ENCODE measurements at places on chromosomes 4 and X.

DNA sequence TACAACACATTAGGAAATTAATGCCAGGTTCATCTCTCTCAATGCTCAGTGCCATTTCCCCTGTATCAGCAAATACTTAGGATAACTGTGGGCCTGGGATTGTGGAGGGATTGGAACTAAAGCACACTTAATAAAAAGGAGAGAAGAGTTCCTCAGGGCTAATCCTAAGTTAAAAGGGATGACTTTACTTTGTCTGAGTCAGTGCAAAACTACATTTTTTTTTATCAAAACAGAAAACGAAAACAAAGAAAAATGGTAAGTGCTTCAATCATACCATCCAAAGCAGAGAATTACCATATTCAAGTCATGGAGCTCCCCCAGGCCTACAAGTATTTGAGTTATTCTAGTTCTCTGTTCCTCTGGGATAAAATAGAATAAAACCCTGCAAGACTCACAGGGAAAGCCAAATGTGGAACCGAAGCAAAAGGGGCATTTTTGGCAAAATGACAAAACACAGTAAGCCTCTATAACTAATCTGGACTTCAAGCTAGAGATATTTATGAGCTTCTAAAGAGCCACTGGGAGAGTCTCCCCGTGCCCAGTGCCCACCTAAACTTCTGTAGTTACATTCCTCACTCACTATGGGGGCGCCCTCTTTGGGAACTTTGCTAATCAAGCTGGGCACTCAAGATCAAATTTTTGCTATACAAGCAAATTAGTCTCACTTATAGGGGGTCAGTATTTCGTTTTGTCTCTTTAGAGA, 53.4 kb downstream of the PALLD start:
- no peak for DNase-seq

GRCh38 chr4:7584098-7584497, 149.4 kb upstream of the PSAPL1 start:
- DNase-seq: no peak

DNA sequence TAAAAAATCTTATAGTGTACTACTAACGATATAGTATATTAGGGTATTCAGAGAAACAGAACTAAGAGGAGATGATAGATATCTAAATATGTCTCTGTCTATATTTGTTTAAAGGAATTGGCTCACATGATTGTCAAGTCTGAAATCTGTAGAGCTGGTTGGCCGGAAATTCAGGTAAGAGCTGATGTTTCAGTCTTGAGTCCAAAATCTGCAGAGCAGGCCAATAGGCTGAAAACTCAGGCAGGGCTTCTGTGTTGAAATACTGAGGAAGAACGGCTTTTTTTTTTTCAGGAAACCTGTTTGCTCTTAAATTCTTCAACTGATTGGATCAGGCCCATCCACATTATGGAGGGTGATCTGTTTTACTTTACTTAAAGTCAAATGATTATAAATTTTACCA, 31.7 kb downstream of the PGRMC2 start:
- DNase-seq: no peak

GRCh38 chrX:153704021-153704526, 16.3 kb downstream of the SLC6A8 start:
- no peak for DNase-seq

- DNase-seq: no peak
Measured at GRCh38 chr4:184681916-184682315, 32.4 kb downstream of the PRIMPOL start.

GRCh38 chrX:39261446-39262147, 460.3 kb downstream of the MID1IP1 start:
- DNase-seq: no peak

- no peak for DNase-seq
Measured at GRCh38 chrX:73812256-73812655, 249.3 kb downstream of the CHIC1 start.

- no peak for DNase-seq
Measured at GRCh38 chr4:27318740-27319139, 458.1 kb downstream of the STIM2 start.

DNA sequence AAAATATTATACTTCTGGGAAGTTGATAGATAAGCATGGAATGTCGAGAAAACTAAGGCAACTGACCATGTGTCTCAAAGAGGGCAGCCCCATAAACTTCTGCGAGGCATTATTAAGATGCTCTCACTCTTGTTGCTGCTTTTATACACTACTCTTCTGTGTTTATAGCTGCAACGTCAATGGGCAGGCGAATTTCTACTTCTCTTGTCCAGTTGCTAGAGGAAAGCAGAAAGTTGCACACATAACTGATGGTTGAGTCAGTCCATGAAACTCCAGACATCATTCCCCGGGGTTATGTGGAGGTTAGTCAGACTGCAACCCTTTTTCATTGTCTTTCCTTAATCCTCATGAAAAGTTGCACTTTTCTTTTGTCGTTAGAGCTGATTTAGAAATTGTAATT, 39.8 kb downstream of the VCX3B start:
- DNase-seq: peak; percentile 29

DNA sequence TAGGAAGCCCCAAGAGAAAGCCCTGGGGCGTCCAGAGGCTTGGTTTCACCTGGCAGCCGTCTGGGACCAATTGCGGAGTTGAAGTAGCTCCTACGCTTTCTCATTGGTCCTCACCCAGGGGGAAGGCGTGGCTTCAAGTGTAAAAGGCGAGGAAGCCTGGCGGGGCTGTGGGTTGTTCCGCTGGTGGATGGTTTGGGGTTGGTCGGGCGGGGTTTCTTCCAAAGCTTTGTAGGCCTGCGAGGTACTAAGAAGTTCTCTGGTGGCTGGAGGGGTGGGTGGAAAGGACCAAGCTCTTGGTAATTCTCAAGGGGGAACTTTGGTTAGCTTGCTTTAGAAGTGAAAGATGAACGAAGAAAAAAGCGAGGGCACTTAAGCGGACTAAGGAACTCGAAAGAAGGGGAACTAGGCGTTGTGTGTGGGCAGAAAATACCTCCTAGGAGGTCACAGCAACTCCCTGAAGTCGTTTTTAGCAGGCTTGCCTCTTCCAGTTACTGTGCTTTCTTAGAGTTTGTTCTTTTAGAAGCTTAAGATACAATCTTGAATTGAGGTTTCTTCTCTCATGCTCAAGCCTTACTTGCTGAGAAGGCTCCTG, 36.6 kb downstream of the CCNG2 start:
- DNase-seq: no peak

GRCh38 chr4:77501851-77502250, 103.8 kb upstream of the CXCL13 start:
- no peak for DNase-seq

DNA sequence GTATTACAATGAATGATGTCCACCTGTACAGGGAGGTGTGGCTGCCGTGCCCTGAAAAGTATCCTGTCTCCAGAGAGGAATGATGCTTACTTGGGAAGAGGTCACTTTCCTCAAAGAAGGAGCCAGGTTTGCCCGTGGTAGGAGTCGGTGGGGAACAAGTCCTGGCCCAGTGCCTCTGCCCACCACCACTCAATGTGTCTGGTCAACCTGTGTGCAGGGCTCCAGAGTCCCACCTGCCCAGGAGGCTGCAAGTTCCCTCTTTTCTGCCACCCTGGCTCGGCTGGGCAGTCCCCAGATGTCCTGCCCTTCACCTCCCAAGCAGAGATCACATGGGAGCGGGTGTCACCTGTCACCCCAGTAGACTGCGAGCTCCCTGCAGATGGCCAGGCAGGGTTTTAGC, 75.4 kb upstream of the C4orf50 start:
- no peak for DNase-seq

DNA sequence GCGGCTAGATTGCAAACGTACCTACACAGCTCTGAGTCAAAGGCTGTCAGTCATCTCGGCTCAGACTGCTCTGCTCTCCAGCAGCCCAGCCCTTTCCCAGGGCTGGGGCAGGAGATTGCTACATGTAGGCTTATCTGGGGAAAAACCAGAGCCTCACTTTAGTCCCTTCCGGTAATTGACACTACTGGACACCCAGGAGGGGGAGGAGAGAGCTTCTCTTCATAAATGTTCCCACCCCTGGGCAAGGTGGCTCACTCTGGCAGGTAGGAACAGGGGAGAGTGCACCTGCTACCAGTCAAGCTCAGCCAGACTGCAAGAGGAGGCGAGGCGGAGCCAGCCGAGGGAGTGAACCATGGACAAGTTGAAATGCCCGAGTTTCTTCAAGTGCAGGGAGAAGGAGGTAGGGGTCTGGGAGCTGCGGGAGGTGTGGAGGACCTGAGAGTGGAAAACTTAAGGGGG, at the start of gene SLC6A14:
SLC6A14 (plus strand) TSS at position 249 of the 459 bp plus-strand sequence; CDS start at position 353, 104 bp downstream.
- peak; percentile 53 for DNase-seq

GRCh38 chr4:102585329-102585728, 84.2 kb downstream of the NFKB1 start:
- DNase-seq: no peak

DNA sequence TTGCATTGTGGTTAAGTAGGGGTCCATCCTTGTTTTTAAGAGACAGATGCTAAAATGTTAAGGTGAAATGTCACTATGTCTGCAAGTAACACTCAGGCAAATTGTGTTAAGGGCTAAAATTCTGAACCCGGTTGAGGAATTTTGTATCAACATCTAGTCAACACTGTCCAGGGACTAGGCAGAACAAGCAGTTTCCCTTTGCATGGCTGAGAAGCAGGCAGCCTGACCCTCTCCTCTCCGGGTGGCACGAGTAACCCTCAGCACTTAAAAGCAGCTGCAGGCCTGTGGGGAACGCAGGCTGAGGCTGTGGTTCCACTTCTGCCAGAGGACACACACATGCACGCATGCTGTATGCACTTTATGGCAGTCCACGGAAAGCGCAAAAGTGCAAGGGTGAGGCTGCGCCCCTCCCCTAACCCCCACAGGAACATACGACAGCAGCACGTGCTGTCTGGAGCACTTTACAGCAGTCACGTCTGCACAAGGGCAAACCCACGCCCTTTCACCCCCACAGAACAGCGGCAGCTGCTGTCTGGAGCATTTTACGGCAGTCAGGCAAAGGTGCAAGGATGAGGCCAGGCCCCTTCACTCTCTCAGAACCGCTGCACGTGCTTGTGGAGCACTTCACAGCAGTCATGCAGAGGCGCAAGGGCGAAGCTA, 619 bp upstream of the MPC1L start:
- DNase-seq: no peak

- peak; percentile 47 for DNase-seq
Measured at GRCh38 chrX:10288373-10288975, 131.7 kb downstream of the CLCN4 start.

GRCh38 chr4:85476381-85476780, 1.4 kb downstream of the ARHGAP24 start:
- DNase-seq: no peak

DNA sequence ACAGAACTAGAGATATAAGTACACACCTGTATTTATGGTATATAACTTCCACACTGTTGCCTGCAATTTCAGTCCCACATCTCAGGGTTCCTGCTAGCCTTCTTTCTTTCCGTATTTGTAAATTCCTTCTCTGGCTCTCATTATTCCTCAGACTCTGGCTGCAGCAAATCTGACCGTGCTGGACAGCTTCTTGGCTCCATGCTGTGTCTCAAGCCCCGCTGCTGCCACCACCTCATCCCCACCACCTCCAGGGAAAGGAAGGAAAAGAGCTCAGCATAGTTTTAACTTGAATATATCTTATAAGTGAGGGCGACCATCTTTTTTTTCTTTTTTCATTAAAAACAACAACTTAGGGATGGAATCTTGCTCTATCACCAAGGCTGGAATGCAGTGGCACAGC, 155.6 kb upstream of the CXCL13 start:
- DNase-seq: no peak

DNA sequence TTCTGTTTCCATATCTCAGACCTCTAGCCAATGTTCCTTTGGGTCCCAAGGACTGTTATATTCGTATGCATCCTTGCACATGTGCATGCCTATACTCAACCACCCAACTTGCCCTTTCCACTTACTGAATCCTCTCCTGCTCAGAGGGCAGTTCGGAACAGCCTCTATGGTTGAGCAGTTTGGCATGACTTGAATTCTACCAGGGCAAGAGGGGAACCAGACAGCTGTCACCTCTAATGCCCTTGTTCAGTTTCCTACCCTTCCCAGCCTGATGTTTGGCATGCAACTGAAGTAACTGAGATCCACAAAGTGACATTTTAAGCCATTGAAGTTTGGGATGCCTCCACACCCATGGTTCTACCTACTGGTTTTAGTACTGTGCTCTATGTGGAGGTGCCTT, 17.5 kb downstream of the DRP2 start:
- DNase-seq: no peak

GRCh38 chr4:12409507-12410190, 981.0 kb upstream of the HS3ST1 start:
- peak; percentile 41 for DNase-seq

GRCh38 chr4:128636906-128637305, 172.6 kb upstream of the JADE1 start:
- no peak for DNase-seq

GRCh38 chrX:37711991-37712390, 26.4 kb downstream of the XK start:
- no peak for DNase-seq

GRCh38 chr4:43959976-43960375, 488.6 kb downstream of the KCTD8 start:
- DNase-seq: no peak

DNA sequence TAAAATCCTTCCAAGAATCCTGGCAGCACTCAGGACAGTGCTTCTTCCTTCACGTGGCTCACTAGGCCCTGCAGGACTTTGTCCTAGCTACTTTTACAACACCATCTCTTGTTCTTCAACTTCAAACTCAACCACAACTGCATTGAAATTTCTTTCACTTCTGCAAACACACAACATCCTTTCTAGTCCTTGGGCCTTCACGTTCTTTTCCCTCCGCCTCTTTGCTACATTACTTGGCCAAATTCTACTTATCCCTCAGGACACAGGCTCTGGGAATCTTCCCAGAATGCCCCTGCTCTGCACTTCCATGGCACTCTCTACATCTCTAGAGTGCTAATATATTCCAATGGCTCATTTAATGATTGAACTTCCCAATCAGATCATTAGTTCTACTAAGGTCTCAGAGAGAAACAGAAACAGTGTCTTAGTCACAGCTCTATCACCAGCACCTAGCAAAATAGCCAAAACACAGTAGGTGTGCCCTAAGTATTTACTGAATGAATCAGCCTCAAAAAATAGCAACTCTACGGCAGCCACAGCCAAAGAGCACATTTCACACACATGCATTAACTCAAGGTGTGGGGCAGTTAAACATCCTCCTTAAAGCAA, 73.3 kb downstream of the MANBA start:
- DNase-seq: peak; percentile 84

DNA sequence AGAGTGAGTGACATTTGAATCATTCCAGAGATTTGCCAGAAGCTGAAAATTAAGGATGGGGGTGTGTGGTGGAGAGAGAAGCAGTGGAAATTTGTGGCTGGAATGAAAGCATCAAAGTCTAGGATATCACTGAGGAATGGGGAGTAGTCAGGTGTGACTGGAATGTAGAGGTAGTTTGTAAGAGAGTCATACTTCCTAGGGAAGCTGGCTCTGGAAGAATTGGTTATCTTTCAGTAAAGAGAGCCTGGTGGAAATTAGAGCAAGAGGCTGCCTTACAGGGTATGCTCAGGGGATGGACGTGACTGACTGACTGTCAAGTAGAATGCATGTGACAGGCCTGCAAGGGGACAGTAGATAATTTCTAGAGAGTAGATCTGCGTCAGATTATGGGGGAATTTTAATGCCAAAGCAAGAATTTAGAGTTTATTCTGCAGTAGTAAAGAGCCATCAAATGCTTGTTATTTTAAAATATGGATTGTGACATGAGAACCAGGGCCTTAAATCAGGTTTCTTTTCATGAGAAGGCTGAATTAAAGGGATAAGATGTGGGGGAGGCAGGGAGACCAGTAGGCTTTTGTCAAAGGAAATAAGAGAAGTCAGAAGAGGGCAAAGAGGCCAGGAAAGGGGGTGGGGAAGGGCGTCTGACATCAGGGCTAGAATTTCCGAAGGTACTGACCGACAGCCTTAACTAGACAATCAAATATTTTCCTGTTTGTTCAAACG, 109.9 kb downstream of the AFF1 start:
- DNase-seq: no peak

- DNase-seq: no peak
Measured at GRCh38 chrX:84339507-84340364, 151.7 kb upstream of the RPS6KA6 start.
